ENCODE measurements at places on chromosomes 3 and 15.

GRCh38 chr3:160140756-160141155, 84.5 kb upstream of the C3orf80 start:
- DNase-seq: no peak

DNA sequence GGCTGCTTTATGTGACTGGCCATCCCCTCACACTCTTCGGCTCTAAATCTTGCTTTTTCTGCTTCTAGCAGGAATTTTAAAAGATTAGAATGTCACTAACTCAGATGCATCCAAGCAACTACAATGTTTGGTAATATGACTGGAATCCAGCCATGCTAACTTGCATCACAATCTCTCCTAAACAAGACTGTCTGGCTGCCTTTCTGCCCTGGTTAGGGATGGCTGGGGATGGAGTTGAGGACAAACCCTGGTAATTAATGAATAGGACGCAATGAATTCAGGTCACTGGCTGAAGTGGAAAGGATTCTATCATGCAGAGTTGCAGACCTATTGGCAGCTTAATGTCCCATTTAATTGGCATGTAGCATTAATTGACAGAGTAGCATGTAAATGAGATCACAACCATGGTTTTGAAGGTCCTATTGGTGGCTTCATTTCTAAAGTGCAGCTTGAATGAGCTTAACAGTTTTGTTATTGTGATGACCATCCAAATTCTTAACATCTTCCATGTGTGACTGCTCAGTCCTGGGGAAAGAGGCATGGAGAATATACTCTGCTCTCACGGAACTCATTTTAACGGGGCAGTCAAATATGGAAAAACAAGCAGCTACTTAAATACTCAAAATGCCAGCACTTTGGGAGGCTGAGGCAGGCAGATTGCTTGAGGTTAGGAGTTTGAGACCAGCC, 21.7 kb downstream of the NMNAT3 start:
- no peak for DNase-seq

- DNase-seq: no peak
Measured at GRCh38 chr3:30333903-30334302, 272.5 kb upstream of the TGFBR2 start.

DNA sequence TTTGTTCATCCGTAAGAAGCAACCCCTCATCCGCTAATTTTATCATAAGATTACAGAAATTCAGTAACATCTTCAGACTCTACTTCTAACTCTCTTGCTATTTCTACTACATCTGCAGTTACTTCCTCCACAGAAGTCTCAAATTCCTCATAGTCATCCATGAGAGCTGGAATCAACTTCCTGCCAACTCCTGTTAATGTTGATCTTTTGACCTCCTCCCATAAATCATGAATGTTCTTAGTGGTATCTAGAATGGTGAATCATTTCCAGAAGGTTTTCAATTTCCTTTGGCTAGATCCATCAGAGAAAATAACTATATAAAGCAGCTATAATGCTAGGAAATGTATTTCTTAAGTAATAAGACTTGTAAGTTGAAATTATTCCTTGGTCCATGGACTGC, 115.1 kb downstream of the TAFA4 start:
- no peak for DNase-seq

DNA sequence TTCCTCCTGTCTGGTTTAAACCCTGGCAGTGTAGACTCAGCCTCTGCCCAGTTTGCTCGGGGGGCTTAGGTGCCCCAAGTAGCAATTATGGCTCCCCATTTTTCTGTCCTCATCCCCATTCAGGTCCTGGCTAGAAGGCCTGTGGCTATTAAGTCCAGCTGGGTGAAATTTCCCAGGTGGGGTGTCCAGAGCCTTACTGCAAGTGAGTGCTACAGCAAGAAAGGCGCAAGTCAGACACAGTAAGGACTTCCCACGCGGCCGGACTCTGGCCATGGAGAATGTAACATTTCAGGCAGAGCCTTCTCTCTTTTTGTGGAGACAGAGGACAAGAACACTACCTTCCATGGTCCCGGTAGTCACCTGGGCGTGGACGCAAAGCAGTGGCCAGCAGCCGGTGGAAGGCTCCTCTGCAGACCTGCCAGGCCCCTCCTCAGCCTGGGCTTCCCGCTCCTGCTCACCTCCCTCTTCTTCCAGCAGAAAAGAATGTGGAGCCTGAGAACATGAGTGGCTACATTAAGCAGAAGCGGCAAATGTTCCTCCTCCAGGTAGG, 23.3 kb downstream of the CFAP100 start:
- no peak for DNase-seq

DNA sequence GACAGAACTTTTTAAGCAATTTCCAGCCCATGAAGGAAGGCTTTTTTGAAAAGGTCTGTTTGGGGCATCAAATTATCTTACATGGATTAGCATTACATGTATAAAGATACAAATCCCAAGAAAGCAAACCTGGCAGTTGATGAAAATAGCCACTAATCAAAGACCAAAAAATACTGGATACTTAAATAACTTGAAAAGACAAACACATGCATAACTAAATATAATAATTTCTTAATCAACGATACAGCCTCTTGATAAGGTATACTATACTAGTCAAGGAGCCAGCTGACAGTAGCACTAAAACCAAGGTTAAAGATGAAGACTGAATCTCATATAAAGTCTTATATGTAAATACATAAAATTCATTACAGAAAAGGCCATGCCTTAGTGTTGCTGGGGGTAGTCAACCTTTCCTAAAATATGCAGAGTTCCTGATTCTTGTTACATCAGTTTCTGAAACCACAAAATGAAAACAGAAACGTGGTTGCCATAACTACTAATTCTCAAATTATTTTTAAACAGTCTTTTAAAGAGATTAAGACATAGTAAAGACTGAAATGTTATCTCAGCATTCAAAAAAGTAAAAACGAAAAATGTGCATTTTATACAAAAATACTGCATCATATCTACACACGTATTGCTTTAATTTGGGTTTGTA, 2.0 kb downstream of the ANKRD28 start:
- no peak for DNase-seq

DNA sequence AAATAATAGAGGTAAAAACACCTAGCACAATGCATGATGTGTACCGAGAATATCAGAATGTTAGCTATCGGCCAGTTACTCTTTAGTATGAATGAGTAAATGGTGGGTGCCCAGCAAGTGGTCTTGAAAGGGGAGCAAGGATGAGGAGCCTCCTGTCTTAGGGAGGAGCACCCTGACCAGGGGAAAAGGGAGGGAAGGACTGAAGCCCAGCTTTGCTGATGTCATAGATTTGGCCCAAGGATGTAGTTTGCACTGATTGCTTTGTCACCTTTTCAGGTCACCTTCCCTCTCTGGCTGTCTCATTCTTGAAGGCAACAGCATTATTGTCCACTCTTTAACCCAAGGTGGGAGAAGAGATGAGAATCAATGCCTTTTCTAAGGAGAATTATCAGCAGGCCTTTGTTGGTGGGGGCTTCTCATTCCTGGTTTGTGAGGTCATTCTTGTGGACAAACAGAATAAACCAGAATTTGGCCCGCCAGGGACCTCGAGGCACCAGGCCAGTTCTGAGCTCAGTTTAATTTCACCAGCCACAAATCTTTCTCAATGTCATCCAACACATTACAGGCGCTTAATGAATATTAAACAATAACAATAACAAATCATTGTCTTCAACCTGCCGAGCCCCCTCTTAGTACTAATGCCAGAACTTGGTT, 231.3 kb downstream of the VPS13C start:
- no peak for DNase-seq

DNA sequence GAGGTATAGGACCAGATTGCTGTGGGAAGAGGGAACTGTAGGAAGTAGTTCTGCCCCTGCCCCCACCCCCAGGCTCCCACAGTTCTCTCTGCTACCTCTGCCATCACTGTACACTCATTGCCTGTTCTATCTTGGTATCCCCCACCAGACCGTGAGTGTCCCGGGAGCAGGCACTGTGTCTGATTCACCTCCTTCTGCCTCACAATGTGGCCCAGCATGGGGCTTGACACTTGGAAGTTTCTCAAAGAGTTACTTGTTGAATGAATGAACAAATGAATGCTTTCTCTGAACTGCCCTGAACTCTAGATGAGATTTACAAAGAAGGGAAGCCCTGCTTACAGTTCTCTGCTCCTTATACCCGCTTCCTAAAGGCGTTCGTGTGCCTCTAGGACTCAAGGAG, 27.1 kb upstream of the PIK3CB start:
- DNase-seq: no peak

GRCh38 chr3:108202834-108203233, 19.4 kb downstream of the IFT57 start:
- DNase-seq: no peak

DNA sequence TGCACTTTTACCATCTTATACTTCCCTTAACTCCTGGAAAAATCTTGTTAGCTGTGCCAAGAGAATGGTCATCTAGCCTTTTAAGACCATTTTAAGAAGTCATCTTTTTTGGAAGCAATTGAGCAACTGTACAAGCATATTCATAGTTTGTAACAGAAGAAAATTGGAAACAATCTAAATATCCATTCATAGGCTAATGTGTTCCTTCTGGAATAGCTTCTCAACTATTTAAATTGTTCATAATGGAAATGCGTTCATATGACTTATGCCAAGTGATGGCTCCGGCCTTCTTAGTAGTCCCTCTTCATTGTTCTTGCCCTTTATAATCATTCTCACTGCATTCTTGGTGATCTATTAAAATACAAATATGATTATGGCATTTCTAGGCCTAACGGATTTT, 17.4 kb upstream of the OSBPL11 start:
- no peak for DNase-seq

All from activated T-cell treated with anti-CD3 and anti-CD28 coated beads for 4 hours (primary cell).